ENCODE measurements at places on chromosomes 4 and X.

GRCh38 chrX:41917517-41917916 lies 5.8 kb downstream of the CASK start:
- no peak for DNase-seq

DNA sequence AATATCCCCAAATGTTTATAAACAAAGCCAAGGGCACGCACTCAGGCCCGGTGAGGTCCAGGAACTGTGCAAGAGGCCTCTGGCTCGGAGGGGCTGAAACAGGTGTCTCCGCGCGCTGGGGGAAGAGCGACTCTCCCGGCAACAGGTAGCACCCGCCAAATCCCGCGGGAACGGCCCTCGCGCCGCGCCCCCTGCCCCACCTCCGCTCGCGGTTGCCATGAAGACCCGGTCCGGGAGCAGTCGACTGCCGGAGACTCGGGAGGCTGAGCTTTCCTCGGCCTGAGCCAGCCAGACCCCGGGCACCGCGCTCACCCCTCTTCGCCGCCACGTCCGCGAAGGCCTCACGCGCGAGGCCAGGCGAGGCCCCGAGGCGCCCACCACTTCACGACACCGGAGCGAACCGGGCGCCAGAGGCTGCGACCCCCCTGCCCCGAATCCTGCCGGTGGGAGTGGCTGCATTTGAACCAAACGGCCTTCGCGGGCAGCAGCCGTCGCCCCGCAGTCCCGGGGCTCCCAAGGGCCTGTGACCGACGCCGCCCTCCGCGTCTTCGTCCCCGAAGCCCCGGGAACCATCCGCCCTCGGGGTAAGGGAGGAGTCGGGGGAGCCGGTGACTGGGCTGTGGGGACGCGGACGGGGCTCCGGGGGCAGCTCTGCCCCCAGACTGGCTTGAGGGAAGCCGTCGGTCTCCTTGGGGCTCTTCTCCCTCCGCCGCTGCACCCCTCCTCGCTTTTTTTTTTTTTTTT lies at the start of gene NSUN7:
TSS of gene NSUN7 (plus strand) at position 239 of the 744 bp plus-strand sequence. CDS start 739 bp downstream, outside the sequence.
- no peak for DNase-seq

DNA sequence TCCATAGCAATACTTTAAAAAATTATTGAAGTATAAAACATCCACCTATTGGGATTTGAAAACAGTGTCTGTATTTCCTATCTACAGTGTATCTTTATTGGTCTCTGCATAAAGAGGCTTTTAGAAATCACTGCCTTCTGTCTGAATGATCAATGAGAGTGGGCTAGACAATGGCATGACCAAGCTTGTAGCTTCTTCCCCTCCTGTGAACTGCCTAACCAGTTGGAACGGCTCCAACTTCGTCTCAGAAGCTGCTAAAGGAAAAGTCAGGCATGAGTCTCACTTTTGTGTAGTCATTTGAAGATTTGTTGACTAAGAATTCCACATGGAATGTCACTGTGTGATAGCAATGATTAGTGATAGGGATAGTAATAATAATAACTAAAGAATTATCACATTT lies 64.2 kb downstream of the INTS12 start:
- DNase-seq = no peak

- no peak for DNase-seq
Observed at GRCh38 chr4:165651901-165652300, 221.1 kb upstream of the TLL1 start.

DNA sequence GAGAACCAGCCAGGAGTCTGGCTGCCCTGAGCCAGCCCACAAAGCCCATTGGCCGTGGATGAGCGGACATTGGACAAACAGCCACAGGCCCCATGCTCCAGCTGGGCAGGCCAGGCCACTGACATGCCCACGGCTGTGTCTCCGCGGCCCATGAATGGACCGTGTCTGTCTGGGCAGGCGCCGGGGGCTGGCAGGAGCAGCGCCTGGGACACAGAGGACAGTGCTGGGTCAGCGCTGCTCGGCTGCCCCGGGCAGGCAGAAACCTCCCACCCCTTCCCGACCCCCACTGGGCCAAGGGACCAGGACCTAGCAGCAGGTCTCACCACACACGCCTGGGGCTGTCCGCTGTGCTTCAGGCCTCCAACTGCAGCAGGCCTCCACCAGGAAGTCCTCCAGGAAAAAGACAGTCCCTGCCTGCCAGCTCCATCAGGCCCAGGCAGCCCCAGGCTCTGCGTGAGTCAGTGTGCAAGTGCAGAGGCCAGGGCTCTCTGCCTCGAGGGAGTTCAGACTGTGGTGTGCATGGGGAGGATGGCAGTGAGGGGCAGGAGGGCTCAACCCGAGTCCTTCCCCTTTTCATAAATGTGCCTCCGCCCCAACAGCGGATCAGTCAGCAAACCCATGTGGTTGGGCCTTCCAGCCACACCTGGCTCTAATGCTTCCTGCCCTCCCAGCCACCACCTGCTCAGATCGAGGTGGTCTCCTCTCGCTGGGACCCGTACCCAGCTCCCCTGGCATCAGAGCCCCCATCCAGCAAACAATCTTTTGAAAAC lies 17.2 kb upstream of the FGFR3 start:
- no peak for DNase-seq

GRCh38 chrX:16320765-16321355 lies 153.6 kb downstream of the MAGEB17 start:
- DNase-seq = no peak

DNA sequence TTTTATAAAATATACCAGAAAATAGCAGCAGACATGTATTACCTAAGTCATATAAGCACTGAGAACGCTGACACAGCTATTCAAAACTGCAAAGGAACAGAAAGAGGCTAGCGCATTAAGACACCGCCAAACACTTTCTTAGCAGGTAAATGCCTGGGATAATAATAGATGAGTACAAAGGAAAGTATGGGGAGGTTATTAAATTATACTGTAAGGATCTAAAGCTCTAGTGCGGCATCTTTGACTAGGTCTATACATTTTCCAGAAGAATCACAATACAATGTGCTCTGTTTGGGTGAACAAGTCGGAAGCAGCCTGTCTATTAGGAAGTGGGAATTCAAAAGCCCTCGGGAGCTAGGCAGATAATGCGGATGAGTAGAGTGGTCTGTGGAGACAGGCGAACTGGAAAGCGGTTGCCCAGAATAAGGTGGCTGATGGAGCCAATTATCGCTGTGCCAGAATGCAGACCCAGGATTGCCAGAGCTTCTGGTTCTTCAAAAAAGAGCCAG lies 443.6 kb upstream of the TENM3 start:
- no peak for DNase-seq

DNA sequence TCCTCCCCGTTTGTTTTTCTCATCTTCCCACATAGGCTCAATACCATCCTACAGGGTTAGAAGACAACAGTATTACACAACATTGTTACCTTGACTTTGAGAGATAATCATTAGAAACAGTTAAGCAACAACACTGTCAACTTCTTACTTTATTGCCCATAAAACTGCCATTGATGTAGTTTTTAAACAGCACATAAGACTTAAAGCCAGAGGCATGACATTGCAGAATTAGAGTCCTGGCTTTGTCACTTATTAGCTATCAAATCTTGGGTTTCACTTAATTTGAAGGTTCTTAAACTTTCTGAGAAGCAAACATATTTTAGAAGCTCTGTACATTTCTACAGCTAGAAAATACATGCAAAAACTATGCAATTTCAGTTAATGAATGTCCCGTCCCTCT lies 41.8 kb downstream of the EIF4E start:
- DNase-seq = no peak

DNA sequence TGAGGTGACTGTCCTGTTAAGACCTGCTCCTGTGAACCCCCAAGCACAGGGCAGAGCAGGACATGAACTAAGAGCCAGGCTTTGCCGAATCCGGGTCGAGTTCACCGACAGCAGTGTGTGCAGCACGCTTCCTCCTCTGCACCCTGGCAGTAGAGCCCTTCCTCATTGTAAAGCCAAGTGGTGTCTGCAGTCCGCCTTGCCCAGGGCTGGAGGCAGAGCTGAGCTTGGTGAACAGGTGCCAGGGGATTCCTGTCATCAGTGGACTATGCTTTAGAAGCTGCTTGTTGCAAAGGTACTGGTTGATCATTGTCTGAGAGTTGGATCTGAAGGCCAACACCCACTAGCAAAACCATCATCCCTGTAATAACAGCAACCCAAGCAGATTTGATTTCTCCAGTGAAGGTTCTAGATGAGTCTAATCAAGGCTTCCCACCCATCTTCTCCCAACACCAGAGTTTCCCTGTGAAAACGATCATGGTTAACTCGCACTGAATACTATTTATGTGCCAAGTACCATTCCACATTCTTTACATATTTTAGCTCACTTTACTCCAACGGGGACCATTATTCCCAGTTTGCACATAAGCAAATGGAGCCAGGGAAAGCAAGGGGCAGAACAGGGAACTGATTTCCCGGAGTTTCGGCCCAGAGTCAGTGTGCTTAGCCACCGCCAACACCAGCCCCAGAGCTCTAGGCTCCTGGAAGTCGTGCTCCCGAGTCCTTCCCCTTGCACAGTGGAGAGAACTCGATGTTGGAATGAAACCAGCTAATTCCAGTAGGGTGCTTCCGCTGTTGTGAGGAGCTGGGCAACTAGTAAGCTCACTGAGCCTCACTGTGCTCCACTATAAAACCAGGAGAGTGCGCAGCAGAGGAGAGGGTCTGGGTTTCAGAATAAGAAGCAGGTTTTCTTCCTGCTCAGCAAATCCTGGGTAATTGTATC lies 1.4 kb upstream of the SLC34A2 start:
- no peak for DNase-seq

GRCh38 chr4:83219344-83220331 lies 65.0 kb downstream of the COQ2 start:
- no peak for DNase-seq

- DNase-seq = peak; percentile 64
Observed at GRCh38 chrX:154373340-154374306, 811 bp downstream of the FLNA start.

Data from hematopoietic multipotent progenitor cell treated with erythropoietin and hydrocortisone succinate and interleukin-3 and kit ligand, for 8 days (in vitro differentiated cells).